ENCODE measurements at places on chromosomes 2 and 18.

DNA sequence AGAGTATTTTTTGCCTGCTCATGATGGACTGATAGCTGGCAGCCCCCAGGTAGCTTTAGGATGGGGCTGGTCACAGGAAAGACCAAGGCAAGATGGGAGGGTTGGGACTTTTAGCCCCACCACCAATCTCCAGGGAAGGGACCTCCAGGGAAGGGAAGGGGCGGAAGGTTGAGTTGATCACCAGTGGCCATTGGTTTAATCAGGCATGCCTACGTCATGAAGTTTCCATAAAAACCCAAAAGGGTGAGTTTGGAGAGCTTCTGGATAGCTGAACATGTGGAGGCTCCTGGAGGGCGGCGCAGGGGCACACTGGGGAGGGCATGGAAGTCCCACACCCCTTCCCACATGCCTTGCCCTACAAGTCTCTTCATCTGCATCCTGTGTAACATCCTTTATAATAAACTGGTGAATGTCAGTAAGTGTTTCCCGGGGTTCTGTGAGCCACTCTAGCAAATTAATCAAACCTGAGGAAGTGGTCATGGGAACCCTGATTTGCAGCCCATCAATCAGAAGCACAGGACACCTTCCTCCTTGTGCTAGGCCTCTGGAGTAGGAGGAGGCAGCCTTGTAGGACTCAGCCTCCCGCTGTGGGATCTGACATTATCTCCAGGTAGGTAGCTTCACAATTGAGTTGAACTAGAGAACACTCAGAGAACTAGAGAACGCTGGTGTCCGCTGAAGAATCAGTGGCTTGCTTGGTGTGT lies 30.3 kb downstream of the RAB31 start:
- no peak for DNase-seq

DNA sequence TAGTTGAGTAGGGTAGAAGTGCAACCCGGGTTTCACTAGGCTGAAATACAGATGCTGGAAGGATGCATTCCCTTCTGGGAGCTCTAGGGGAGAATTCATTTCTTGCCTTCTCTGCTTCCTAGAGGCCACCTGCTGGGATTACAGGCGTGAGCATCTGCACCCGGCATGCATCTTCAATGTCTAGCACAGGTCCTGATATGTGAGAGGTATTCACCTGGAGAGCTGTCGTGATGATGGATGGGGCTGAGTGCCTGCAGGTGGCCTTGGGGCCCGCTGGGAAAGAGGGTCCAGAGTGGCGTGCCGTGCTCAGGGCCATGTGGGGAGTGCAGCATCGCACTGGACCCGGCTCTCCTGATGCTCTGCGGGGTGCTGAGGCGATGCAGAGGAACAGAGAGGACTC lies 6.6 kb upstream of the NTSR2 start:
- DNase-seq: no peak

DNA sequence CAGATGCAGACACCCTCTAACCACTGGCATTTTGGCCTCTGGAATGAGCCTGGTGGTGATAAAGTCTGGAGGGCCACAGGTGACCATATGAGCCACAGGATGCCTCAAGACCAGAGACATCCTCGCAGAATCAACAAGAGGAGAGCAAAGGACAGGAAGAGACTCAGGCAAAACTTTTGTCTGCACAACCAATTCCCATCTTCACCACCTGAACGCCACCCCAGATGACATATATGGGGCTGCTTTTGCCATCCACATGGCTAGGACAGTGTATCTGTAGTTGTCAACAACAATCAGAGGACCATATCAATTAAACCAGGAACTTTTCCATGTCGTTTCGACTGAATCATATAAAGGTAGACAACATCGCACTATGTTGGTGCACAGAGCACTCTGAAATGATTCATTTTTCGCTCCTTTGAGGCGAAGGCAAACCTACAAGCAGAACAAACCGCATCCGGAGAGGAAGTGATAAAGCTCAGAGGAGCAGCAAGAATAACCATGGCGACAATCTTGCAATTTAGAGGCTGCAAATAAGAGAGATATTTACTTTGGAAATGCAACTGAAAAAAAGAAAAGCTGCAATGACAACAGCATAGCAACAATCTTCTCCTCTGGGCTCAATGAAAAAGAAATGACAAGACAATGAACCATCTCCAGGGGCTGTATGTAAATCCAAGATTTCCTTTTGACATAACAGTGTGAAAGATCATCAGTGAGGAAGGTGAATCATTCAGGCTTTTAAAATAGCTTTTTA lies 204.5 kb downstream of the ARL4C start:
- peak; percentile 94 for DNase-seq

DNA sequence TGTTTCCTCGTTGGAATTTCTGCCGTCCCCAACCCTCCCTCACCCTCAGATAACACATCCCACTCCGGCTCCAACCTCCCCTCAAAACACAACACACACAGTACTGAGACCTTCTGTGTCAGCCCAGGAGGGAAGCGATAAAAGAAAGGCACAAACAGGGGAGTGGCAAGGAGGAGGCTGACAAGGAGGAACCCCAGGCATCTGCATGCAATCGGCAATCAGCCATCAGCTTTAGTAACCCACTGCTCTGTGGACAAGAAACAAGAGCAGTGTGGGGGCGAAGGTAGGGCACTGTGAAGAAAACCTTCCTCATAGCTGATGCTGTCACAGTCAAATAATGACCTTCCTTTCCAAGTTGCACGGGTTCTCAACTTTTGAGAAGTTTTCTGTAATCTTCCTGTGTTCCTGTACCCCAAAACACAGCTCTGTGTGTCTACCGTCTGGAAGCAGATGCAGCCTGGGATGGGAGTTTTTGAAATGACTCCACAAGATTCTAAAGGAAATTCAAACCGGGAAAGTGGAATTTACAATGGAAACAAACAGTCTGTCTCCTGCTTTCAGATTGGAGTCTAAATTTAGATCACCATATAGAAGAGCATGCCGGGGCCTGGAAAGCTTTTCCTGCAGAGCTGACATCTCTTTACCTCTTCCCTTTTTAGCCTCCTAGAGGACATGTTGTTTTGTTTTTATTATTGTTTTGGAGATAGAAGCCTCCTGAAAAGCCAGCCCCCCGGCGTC lies 16.4 kb upstream of the LPIN2 start:
- no peak for DNase-seq

GRCh38 chr2:120758181-120759144 lies 22.8 kb downstream of the GLI2 start:
- no peak for DNase-seq

- DNase-seq: no peak
These were observed 17.8 kb downstream of the ARHGAP15 start for GRCh38 chr2:143146815-143147530.

- DNase-seq: peak; percentile 56
These were observed 11.6 kb upstream of the EIF2AK2 start for GRCh38 chr2:37168217-37168981.

GRCh38 chr2:200305797-200306195 lies 697 bp upstream of the SPATS2L start:
- DNase-seq: no peak

- DNase-seq: no peak
These were observed 15.4 kb downstream of the ZNF516 start for GRCh38 chr18:76479351-76480238.

DNA sequence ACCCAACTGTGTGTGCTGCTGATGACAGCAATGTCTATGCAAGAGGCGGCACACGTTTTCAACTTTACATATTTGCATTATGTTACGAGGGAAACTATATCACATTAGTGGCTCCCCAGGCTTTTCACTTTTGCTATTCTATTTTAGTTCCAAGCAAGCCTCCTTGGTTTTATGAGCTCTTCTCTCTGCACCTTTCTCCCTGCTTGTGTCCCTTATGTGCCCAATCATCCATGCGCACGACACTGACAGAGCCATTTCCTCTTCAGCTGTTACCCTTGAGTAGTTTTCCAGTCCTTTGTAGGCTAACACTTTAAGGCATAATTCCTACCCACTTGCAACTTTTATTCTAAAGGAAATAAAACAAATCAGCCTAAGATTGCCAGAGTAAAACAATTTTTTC lies 154.3 kb downstream of the TCF4 start:
- no peak for DNase-seq

DNA sequence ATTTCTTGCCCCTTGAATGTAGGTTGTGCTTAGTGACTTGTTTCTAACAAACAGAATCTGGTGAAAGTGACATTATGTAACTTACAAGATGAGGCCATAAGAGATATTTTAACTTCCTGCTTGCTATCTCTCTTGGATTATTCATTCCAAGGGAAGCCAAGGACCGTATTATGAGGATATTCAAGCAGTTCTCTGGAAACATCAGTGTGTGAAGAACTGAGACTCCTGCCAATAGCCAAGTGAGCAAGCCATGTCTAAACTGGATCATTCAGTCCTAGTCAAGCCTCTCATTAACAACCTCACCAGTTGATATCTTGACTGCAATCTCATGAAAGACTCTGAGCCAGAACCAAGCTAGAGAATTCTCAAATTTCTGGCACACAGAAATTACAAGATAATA lies 765.1 kb upstream of the SLC8A1 start:
- DNase-seq: no peak

GRCh38 chr18:24372279-24372872 lies 25.2 kb downstream of the OSBPL1A start:
- DNase-seq: no peak

DNA sequence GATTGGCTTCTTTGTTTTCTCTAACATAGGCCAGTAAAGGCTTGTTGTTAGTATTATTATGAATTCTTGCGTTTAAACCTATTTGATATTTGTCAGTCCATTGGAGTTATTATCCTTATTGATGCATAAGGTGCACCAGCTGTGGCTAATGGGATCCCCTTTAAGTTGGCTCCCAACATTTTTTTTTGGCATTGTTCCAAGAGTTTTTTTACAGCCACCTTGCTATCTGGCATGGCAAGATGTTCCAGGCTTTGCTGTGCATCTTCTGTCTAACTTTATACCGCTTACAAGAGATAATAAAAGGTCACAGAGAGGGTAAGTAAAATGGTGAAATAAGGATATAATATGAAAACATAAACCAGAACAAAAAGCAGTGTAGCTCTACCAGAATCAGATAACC lies 157.5 kb upstream of the TACR1 start:
- DNase-seq: no peak

GRCh38 chr2:98555696-98556095 lies 52.6 kb downstream of the COA5 start:
- DNase-seq: no peak

- DNase-seq: peak; percentile 67
These were observed 223.7 kb downstream of the CYP26B1 start for GRCh38 chr2:71923887-71924533.

- no peak for DNase-seq
These were observed 16.9 kb downstream of the LYG2 start for GRCh38 chr2:99238599-99238998.

- no peak for DNase-seq
These were observed 102.8 kb upstream of the BZW1 start for GRCh38 chr2:200708943-200709342.

DNA sequence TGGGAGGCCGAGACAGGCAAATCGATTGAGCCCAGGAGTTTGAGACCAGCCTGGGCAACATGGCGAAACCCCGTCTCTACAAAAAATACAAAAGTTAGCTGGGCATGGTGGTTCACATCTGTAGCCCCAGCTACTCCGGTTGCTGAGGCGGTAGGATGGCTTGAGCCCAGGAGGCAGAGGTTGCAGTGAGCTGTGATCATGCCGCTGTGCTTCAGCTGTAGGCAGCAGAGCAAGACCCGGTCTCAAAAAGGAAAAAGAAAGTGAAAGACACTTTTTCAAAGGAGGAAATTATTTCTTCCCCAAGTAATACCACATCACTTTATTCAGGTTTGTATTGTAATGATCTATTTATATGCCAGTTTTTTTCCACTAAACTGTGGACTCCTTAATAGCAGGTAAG lies 35.7 kb upstream of the TAF4B start:
- DNase-seq: peak; percentile 48

DNA sequence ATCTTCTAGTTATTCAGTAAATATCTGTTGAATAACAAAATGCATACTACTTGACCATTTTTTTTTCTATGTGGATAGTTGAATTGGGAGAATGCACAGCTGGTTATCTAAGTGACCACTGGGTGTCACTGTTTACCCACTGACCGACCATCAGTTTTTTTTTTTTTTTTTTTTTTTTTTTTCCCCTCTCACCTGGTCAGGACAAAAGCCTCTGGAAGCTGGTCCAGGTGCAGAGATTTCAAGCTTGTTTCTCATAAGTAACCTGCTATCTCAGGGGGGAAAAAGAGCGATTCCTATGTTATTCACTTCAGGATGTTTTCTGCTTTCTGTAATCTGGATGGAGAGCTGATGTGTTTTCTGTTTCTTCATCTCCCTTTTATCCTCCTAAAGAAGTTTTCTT lies 256.0 kb downstream of the DCDC2C start:
- DNase-seq: peak; percentile 9
